ENCODE measurements at places on chromosomes 11 and 22.

DNA sequence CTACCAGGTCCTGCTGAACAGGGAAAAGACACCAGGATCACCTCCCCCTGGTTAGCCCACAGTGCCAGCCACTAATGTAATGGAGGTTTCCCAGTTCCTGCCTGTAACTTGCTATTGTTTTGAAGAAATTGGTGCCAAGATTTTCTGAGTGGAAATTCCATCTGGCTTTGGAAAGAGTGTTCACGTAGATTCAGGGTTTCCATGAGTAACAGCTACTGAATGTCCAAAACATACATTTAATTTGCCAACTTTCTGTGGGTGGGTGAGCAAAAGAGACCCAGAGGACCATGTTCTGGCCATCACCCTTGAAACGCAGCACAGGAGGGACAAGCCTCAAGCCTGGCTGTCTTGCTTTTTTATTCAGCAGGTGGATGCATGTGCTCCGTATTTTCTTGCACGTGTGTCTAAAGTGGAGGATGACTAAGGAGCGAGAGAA is 8.8 kb upstream of the DKK3 start:
- no peak for DNase-seq

GRCh38 chr22:33883561-33883960 is 36.7 kb downstream of the LARGE1 start:
- DNase-seq: no peak

- no peak for DNase-seq
Observed at GRCh38 chr11:93738647-93739081, 2.6 kb downstream of the TAF1D start.

- no peak for DNase-seq
Observed at GRCh38 chr22:49882519-49883293, 29.1 kb downstream of the ZBED4 start.
